ENCODE measurements at places on chromosomes 11 and 22.

- no peak for DNase-seq
Measured at GRCh38 chr11:79956061-79956460, 515.2 kb upstream of the TENM4 start.

DNA sequence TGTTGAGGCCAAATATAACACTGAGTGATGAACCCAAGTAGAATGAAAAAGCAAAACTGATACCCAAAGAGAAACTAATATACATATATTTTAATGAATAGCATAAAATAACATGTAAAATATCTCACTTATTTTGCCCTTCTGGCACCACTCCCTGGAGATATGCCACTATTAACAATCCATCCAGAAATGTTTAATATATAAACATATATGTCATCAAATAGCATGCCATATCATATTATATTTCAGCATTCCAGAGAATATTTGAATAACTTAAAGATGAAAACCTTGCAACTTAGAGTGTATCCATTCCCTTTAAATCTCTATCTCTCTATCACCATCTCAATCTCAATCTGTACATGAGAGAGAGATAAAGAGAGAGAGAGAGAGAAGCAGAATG lies 1073.3 kb upstream of the RAG2 start:
- no peak for DNase-seq

DNA sequence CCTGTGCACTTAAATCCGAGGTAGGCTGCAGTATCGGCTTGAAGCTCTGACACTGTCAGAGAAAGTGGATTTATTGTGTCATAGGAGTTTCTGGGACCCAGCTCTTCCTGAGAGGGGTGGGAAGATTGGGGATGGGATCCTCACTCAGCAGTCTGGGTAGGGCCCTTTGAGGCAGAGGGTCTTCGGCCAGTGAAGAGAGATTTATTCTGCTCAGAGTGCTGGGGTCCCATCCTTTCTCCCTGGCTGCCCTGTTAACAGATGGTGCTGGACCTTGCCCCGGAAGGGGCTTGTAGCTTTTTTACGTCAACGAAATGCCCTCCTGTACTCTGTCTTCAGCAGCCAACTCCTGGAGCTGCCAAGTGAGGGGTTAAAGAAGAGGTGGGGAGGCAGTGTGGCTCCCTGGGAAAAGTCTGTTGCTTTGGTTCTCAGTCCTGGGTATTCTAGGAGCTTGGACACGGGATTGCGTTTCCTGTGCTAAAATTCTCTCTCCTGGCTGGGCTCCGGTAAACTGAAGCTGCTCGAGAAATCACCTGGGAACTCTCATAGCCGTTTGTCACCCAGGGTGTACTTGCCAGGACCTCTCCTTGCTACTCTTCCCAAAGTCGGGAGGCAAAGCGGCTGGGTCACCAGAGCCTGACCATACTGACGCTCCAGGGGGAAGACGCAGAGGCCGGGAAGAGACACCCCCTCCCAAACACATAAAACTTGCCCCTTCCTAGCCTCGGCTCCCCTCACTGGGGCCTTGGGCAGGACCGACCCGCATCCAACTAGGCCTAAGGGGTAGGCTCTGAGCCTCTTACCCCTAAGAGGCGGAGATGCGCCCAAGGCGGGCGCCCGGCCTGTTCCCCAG lies 806 bp upstream of the SMDT1 start:
- no peak for DNase-seq

DNA sequence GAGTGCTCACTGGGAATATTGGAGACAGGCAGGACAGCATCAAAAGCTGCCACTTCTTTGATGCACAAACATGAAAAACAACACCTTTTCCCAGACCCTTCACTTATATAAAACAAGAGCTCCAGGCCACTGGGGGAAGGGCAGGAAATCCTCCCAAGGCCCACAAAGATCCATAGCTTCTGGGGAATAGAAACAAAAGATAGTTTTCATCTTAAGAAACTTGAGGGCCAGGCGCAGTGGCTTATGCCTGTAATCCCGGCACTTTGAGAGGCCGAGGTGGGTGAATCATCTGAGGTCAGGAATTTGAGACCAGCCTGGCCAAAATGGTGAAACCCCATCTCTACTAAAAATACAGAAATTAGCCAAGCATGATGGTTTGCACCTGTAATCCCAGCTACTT lies 15.3 kb downstream of the RTL6 start:
- no peak for DNase-seq

DNA sequence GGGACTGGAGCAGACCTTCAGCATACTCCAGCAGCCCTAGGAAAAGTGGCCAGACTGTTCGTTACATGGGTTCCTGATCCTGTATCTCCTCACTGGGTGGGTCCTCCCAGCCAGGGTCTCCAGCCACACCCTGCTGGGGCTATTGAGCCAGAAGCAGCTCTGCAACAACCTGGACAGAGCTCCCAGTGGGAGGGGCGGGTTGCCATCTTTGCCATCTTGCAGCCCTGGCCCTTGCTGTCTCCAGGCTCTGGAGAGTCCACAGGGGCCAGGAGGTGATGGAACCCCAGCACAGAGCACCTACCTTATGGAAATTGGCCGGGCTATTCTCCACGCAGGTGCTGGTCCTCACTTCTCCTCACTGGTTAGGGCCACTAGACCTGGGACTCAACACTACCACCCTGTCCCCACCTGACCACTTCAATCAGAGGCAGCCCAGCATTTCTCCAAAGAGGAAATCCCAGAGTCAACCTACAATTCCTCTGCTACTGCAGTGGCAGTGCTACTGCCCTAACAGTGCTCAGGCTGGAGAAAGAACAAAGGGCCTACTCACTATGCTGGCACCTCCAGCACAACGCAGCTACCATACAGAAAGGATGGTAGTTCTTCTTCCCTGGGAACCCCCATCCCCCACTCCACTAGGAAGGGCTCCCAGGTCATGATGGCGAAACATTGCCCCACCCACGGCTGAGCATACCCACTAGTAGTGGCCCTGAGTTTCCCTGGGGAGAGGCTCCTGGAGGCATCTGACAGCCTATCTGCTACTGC lies 290.2 kb upstream of the NCAM1 start:
- no peak for DNase-seq

- no peak for DNase-seq
Measured at GRCh38 chr11:131279654-131280384, 90.6 kb upstream of the NTM start.

DNA sequence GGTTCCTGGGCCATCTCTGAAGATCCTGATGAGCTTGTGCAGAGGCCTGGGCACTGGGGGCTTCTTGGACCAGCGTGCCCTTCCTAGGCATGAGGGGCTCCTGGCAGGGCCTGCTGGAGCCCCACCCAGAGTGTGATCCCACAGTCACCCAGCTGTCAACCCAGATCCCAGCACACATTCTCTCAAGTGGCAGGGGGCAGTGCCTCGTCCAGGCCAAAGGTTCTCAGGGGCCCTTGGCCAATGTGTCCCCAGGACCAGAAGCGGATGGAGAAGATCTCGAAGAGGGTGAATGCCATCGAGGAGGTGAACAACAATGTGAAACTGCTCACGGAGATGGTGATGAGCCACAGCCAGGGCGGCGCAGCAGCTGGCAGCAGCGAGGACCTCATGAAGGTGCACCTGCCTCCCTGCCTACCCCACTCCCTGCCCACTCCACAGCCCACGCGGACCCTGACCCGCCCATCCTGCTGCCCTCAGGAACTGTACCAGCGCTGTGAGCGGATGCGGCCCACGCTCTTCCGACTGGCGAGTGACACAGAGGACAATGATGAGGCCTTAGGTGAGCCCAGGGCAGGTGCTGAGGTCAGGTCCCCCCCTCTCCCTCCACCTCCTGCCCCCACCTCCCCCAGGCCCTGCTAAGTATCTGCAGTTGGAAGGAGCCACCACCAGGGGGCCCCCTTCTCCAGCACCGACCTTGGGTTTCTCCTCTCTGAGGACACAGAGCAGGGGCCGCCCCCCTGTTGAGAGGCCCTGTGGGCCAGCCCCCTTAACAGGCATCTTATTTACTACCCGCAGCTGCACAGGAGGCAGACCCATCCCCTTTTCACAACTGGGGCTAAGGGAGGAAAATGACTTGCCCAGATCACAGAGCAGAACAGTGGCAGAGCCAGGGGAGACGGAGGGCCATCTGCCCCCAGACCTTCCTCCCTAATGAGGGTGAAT lies 14.7 kb downstream of the GGA1 start:
- DNase-seq = peak; percentile 68

GRCh38 chr11:48041877-48042695 lies 61.7 kb downstream of the PTPRJ start:
- DNase-seq = no peak

- DNase-seq = no peak
Measured at GRCh38 chr11:34013898-34014571, 37.5 kb upstream of the CAPRIN1 start.

DNA sequence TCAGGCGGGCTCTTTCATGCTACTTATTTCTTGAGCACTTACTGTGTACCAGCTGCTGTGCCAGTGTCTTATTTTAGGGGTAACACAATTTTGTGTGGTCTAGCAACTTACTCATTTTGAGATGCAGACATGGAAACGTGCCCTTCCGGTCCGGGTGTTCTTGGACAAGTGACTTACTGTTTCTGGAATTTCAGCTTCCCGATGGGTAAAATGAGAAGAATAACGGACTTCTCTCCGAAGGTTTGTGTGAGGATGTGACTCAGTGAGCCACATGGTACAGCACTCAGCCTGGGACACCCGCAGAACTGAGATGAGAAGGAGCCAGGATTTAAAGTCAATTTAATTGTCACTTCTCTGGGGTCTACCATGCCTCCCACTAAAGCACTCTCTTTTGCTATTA lies 114.5 kb upstream of the SYT13 start:
- no peak for DNase-seq

DNA sequence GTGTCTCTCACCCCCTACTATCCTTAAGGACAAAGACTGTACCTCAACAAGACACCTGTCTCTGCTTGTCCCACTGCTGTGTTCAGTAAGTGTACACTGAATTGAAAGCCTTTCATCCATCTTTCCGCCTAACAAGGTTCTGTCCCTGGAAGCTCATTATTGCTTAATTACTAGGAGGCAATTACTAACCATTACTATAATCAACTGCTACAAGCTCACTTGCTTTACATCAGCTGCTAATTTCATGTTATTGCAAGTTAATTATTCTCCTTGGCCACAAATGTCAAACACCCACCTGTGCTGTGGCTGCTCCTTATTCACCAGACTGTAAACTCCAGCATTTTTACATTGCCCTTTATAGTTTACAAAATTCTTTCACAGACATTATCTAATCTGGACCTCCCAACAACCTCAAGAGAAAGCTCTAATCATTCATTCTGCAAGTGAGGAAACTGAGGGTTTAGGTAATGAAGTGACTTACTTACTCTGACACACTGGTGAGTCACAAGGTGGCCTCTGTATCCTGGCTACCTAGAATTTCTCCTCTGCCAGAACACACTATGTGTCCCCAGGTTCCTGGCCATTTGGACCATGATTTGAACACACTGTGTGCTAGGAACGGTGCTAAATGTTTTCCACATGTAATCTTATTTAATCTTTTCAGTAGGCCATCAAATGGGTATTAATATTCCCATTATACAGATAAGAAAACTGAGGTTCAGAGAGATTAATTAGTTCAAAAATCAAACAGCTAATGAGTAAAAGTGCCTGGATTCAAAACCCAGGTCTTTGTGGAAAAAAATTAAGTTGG lies 66.7 kb downstream of the RAB30 start:
- no peak for DNase-seq

DNA sequence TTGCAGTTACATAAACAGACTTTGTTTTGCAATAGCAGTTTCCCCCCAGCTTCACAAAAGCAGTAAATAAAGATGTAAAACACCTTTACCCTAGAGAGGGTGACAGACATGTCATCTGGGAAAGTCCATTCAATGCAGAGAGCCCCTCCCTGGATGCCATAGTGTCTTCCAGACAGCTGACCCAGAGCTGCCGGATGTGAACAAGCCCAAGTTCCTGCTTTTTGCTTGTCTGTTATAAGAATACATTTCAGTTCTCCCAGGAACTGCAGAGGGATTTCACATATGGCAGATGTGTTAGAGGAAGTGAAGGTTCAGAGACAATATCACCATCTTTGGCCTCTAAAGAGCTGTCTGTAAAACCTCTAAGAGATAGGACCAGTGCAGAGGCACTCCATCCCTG lies 48.9 kb downstream of the RELT start:
- peak; percentile 97 for DNase-seq

- DNase-seq = no peak
Measured at GRCh38 chr11:59302991-59303390, 55.7 kb upstream of the OR5AN1 start.

DNA sequence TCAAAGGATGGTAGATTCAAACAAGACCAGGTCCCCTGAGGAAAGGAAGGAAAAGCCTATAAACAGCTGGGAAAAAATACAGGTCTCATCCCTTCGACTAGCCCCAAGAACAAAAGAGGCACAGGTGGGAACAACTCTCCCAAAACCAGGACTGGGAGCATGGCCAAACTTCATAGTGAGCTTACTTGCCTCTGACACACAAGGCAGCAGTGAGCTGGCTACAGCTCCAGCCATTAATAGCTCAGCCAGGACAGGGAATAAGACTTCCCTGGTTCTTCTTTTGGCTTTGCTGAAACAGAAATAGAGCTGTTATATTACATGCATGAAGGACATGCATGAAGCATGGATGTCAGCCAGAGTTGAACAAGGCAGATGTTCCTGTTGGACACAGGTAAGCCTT lies at the start of gene OR10A2:
OR10A2 (plus strand) TSS at position 97 of the 400 bp plus-strand sequence. CDS start 6,698 bp downstream, outside the sequence.
- no peak for DNase-seq

DNA sequence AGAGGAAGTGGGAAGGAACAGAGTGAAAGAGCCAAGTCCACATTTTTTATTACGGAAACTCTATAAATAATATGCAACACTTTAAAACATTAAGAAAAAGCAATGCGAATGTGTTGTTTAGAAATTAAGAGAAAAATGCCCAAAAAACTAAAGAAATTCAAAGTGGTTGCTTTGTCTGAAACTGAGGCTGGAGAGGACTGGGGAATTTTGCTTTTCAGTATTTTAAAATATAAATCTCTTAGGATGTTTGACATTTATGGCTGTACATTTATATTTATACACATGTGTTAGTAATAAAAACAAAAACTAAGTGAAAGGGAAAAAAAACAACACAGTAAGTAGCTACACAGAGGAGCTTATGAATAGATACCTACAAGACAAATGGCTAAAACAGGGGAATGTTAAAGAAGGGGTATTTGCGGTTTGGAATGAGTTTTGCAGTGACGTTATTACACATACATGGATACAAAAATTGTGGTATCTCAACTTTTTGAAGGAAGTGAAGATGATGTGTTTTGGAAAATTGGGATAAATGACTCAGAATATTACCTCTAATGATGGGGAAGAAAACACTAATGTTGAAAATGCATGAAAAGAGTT lies 97.0 kb upstream of the DRD2 start:
- no peak for DNase-seq

- DNase-seq = no peak
Measured at GRCh38 chr22:24483976-24484545, 11.1 kb upstream of the UPB1 start.

GRCh38 chr11:70527429-70528045 lies 129.2 kb downstream of the CTTN start:
- DNase-seq = no peak

- DNase-seq = no peak
Measured at GRCh38 chr11:46075168-46075567, 46.1 kb downstream of the PHF21A start.

- DNase-seq = no peak
Measured at GRCh38 chr22:48333816-48334735, 1493.6 kb downstream of the BRD1 start.

- no peak for DNase-seq
Measured at GRCh38 chr22:49566693-49567092, 261.0 kb downstream of the BRD1 start.

- DNase-seq = no peak
Measured at GRCh38 chr22:17411213-17411612, 42.0 kb downstream of the CECR2 start.
